Activated T-cell treated with anti-CD3 and anti-CD28 coated beads, Interleukin-2, amount 50 U/mL, for 72 hours (primary cell): ENCODE measurements at places on chromosomes 1 and 21.

DNA sequence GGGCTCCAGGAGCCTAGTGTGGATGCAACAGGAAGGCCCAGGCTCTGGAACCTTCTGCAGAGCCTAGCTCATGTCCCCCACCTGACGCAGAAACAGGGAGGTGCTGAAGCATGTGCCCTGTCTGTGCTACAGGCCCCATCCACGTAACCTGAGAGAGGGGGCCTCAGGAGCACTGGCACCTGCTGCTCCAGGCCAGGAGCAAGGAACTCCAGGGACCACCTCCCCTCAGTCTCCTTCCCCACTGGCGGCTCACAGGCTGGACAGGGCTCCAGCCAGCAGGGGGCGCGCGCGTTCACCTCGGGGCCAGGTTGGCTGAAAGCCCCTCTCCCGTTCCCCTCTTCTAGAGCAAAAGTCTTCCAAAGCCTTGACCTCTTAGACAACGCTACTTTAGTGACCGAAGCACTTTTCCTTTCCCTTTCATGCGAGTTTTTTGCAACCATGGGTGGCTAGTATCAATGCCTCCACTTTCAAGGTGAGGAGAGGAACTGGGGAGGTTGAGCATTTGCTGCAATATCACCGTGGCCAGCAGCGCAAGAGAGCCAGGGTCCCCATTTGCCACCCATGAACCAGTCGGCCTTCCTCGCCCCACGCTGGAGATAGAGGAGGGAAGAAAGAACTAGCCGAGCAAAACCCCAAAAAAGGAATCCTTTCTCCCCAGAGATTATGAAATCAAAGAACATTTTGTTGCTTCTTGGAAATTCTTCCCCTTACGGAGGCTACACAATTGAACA lies 52.4 kb upstream of the GPR157 start:
- H3K4me1 ChIP-seq: peaks cover 8% of the 10 kb centered on the region
- no peaks in the 10 kb centered on the region for H3K36me3 ChIP-seq
- no peak overlapping the region for H3K27ac ChIP-seq
- peak; percentile 82 for DNase-seq
- peak overlapping the region; percentile 82 for H3K4me3 ChIP-seq

GRCh38 chr1:44012941-44013609 lies 18.2 kb downstream of the SLC6A9 start:
- no peak overlapping the region for H3K27ac ChIP-seq
- no peak overlapping the region for H3K4me3 ChIP-seq

GRCh38 chr1:31381394-31382294 lies 8.8 kb upstream of the FABP3 start:
- DNase-seq: no peak
- no peak overlapping the region for H3K4me3 ChIP-seq
- no peak overlapping the region for H3K27ac ChIP-seq
- H3K4me1 ChIP-seq: peaks cover 2% of the 10 kb centered on the region
- peaks cover 15% of the 10 kb centered on the region for H3K27me3 ChIP-seq
- no peaks in the 10 kb centered on the region for H3K36me3 ChIP-seq

- no peak overlapping the region for H3K4me3 ChIP-seq
- no peaks in the 10 kb centered on the region for H3K27me3 ChIP-seq
- H3K4me1 ChIP-seq: peaks cover 10% of the 10 kb centered on the region
- no peak overlapping the region for H3K27ac ChIP-seq
- H3K36me3 ChIP-seq: no peaks in the 10 kb centered on the region
- no peak for DNase-seq
Measured at GRCh38 chr1:231591466-231591865, 35.1 kb upstream of the DISC1 start.

- H3K4me3 ChIP-seq: no peak overlapping the region
- peaks cover 11% of the 10 kb centered on the region for H3K4me1 ChIP-seq
- no peak for DNase-seq
- no peak overlapping the region for H3K27ac ChIP-seq
Measured at GRCh38 chr1:33867684-33868083, 3.8 kb downstream of the HMGB4 start.

DNA sequence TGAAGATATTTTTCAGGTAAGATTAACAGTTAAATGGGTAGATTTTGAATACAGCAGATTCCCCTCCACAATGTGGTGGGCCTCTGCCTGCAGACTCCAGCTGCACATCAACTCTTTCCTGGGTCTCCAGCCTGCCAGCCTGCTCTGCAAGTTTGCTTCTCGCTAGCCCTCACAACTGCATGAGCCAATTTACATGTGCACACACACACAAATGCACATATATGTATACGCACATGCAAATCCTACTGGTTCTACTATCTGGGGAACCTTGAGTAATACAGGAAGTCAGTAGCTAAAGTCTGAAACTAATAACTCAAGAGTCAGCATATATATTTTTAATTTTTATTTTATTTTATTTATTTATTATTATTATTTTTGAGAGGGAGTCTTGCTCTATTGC lies 34.8 kb upstream of the QSOX1 start:
- H3K4me3 ChIP-seq: no peak overlapping the region
- DNase-seq: no peak
- H3K27ac ChIP-seq: no peak overlapping the region
- H3K27me3 ChIP-seq: no peaks in the 10 kb centered on the region

- H3K27me3 ChIP-seq: peaks cover 7% of the 10 kb centered on the region
- no peak overlapping the region for H3K4me3 ChIP-seq
- no peak overlapping the region for H3K27ac ChIP-seq
- H3K36me3 ChIP-seq: no peaks in the 10 kb centered on the region
Measured at GRCh38 chr1:40648200-40648599, 17.3 kb downstream of the RIMS3 start.
